ENCODE measurements at places on chromosomes 1 and 21. TPM values are rescaled to one million over a fixed set of nuclear protein-coding genes. Genes with fewer than 3 reads are reported as not detected.

- DNase-seq, result no peak
Measured at GRCh38 chr1:41236781-41237180, 5.3 kb downstream of the SCMH1 start.

DNA sequence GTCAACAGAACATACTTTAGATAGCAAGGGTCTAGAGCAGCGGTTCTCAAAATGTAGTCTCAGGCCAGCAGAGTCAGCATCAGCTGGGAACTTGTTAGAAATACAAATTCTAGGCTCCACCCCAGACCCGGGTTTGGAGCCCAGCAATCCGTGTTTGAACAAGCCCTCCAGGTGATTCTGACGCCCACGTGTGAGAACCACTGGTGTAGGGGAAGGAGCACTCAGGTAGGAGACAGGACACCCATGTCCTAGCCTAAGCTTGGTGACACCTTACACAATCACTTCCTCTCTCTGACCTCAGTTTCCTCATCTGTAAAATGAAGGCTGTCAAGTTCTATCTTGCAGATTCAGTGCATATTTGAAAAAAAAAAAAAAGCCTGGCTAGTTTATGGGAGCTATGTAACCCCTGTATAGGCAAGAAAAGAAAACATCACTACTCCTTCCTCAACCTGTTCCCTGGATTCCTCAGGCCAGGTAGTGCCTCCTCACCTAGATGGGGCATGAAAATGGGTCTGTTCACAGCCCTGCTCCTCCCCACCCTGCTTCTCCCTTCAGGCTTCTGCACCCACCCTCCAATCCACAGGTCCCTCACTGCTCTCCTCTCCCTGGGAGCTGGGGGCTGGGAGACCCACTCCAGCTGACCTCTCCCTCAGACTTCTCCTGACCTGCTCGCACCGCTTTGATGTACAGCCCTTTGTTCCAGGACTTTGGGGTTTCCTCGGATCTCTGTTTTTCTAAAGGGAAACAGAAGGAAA, 7.1 kb upstream of the PHLDA3 start:
- DNase-seq, result no peak

DNA sequence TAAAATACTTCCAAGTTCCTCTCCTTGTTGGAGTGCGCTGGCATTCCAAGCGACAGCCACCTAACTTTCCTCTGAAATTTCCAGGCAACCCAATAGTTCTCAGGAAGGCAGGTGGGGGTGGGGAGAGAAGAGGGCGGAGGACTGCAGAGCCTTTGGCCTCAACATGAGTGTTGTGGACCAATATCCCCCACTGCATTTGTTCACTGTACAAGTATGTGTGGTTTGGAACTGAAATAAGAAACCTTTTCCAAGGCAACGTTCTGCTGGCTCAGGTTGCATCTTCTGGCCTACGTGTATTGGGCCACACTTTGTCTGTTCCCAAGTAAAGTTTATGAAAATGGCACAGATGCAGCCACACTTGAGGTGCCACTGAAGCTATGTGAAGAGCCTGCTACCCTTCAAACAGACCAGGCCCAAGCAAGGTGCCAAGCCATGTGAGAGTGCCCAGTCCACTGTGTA, 153.4 kb downstream of the DHRS3 start:
- no peak for DNase-seq

GJC2 gene
- total RNA-seq, result not detected
